ENCODE measurements at places on chromosomes 5 and 9. TPM values are rescaled to one million over a fixed set of nuclear protein-coding genes. Genes with fewer than 3 reads are reported as not detected.

MYOZ3 gene
- not detected for total RNA-seq

DNA sequence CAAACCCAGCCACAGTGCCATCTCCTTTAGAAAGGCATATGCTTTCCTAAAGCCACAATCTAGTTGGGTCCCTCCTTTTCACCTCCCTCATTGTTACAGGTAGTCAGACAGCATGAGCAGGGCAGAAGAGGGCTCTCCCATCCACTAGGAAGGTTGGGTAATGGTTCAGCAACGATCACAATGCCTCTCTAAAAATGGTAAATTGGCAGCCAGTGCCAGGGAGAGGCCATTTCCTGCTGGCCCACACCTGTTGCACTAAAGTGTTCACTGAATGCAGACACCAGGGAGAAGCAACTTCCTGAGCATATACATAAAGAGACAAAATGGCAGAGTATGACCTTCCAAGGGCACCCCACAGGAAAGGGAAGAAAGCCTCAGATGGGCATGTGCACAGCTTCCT is 31.3 kb upstream of the DAP start:
- peaks cover 17% of the 10 kb centered on the region for H3K4me1 ChIP-seq
- H3K4me3 ChIP-seq, result no peak overlapping the region
- no peaks in the 10 kb centered on the region for H3K27me3 ChIP-seq
- no peaks in the 10 kb centered on the region for H3K36me3 ChIP-seq
- no peak for DNase-seq

DNA sequence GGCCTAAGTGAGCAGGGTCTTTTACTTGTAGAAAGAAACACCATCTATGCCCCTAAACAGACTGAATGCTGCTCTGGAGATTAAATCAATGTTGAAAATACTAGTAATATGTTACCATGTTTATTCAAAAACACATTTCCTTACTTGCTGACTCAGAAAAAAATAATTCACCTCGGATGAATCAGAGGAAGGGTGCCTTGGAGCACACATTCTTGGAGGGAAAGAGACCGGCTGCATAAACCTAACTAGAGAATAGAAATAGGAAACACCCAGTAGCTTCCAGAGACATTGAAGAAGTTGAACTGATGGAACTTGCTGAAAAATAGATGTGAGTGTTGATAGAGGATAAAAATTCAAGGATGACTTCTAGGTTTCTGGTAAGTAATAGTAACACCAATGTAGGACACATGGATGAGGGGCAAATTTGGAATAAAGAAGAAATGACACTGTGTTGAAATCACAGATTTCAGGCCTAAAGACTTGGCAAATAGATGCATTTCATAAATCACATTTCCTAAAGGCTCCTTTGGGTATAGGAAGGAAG is 76.9 kb upstream of the MINAR2 start:
- no peaks in the 10 kb centered on the region for H3K27me3 ChIP-seq
- H3K27ac ChIP-seq, result no peak overlapping the region
- H3K4me3 ChIP-seq, result no peak overlapping the region
- DNase-seq, result no peak

GRCh38 chr9:129757045-129757444 is 4.2 kb upstream of the PTGES start:
- H3K27ac ChIP-seq, result no peak overlapping the region
- no peaks in the 10 kb centered on the region for H3K27me3 ChIP-seq
- no peak for DNase-seq
- no peak overlapping the region for H3K4me3 ChIP-seq
- H3K36me3 ChIP-seq, result no peaks in the 10 kb centered on the region

- H3K27me3 ChIP-seq, result no peaks in the 10 kb centered on the region
- peak overlapping the region; percentile 52 for H3K27ac ChIP-seq
- H3K4me1 ChIP-seq, result peaks cover 9% of the 10 kb centered on the region
- no peak overlapping the region for H3K4me3 ChIP-seq
- no peaks in the 10 kb centered on the region for H3K36me3 ChIP-seq
- no peak for DNase-seq
Observed at GRCh38 chr9:21031808-21032183, 356 bp upstream of the HACD4 start.

DNA sequence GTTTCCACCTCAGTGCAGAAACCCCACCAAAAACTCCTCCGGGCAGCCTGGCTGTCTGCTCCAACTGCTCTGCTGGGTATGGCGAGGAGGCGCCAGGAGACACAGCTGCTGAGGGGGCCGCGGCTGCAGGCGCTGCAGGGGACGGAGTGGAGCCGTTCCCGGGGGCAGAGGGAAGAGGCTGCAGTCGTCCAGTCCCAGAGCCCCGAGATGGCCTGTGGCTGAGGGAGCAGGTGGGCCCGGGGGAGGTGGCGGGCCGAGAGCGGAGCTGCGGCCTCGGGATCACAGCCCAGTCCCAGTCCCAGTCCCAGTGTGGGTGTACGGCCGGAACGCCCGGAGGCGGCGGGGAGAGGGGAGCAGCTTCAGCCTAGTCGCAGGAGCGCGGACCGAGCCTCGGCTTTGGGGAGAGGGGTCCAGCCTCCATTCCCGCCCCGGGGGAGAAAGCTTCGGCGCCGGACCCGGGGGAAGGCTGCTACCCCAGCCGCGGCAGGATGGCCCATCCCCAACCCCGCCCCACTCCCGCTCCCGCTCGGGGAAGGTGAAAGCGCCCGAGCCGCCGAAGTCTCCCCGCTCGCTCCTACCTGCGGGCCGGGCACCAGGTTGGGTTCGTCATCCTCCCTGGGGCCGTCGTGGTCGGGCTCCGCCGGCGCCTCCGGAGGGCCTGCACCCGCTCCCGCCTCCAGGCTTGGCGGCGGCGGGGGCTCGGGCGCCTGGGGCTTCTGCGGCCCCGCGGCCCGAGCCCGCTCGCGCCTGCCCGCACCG is 513 bp downstream of the FAM193B start:
- DNase-seq, result peak; percentile 53
- H3K27ac ChIP-seq, result peak overlapping the region; percentile 65
- no peaks in the 10 kb centered on the region for H3K27me3 ChIP-seq
- no peaks in the 10 kb centered on the region for H3K36me3 ChIP-seq
- peaks cover 15% of the 10 kb centered on the region for H3K4me1 ChIP-seq
- H3K4me3 ChIP-seq, result peak overlapping the region; percentile 92

DNA sequence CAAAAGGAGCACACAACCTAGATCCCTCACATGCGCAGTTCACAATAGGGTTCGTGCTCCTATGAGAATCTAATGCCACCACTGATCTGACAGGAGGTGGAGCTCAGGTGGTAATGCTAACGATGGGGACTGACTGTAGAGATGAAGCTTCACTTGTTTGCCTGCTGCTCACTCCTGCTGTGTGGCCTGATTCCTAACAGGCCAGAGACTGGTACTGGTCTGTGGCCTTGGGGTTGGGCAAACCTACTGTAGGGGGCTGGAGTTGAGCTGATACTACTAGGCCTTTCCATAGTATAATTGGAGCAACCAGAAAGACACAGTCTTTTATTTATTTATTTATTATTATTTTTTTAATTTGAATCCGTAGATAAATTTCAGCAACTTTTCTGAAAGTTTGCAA is 5.3 kb downstream of the LNPEP start:
- H3K4me1 ChIP-seq, result peaks cover 31% of the 10 kb centered on the region
- DNase-seq, result no peak
- no peak overlapping the region for H3K27ac ChIP-seq
- H3K36me3 ChIP-seq, result no peaks in the 10 kb centered on the region
- H3K4me3 ChIP-seq, result no peak overlapping the region

All from adrenal gland (tissue), 19 donors.